ENCODE measurements at places on chromosomes 13 and 19. TPM values are rescaled to one million over a fixed set of nuclear protein-coding genes. Genes with fewer than 3 reads are reported as not detected.

The MYH14 gene
- not detected for total RNA-seq

The CEACAM7 gene
- total RNA-seq = not detected

The ZNF208 gene
- not detected for total RNA-seq

The SLC1A6 gene
- not detected for total RNA-seq

The UGGT2 gene
- 98.9 TPM for total RNA-seq

The RNASEH2B gene
- 29.4 TPM for total RNA-seq

The APC2 gene
- total RNA-seq = 0.46 TPM

The MBD3L3 gene
- not detected for total RNA-seq

The TTC9B gene
- total RNA-seq = not detected

The KLK2 gene
- total RNA-seq = not detected

The WBP4 gene
- total RNA-seq = 11.8 TPM

The NCR1 gene
- total RNA-seq = not detected

The UHRF1 gene
- 46.6 TPM for total RNA-seq

The RCBTB2 gene
- total RNA-seq = 5.8 TPM

All from smooth muscle cell of the umbilical artery (primary cell).